Foreskin keratinocyte (primary cell): ENCODE measurements at places on chromosomes 4 and X. TPM values are rescaled to one million over a fixed set of nuclear protein-coding genes. Genes with fewer than 3 reads are reported as not detected.

TMEM156 gene
- total RNA-seq: 0.21 and 0.61 TPM in 2 replicates

STK26 gene
- 37.6 and 38.4 TPM in 2 replicates for total RNA-seq

DNA sequence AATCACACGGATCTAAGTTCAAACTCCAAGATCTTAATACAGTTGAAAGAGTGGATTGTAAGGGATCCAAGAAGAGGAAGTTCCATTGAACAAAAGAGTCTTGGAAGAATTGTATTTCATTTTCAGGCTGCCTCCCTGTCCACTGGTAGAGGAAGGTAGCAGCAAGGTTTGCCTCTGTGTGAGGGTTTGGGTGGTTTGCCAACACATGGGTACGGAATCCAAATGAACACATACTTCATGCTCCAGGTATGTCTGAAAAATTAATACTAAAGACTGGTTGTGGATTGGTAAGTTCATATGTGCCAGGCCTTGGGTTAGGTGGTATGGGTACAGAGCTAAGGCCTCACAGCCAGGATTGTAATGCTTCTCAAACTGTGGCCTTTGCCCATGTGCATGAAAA is 523.6 kb upstream of the BOD1L1 start:
- DNase-seq: peak; percentile 69

DNA sequence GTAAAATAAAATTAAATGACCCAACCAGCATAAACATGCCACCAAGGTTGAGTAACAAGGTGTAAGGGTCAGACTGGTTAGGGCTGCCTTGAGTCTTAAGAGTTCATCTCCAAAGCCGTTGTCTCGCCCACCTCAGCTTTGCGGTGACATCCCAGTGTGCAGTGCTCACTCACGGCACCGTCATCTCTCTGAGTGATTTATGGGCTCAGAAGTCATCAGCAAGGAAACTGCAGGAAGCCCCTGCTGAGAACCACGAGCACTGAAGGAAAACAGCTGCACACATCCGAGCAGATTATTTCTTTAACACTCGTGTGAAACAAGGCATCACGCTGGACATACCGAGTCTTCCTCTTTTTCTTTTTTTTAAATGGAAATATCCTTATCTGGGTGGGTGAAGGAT is 411.1 kb downstream of the TRIML1 start:
- DNase-seq: no peak

DNA sequence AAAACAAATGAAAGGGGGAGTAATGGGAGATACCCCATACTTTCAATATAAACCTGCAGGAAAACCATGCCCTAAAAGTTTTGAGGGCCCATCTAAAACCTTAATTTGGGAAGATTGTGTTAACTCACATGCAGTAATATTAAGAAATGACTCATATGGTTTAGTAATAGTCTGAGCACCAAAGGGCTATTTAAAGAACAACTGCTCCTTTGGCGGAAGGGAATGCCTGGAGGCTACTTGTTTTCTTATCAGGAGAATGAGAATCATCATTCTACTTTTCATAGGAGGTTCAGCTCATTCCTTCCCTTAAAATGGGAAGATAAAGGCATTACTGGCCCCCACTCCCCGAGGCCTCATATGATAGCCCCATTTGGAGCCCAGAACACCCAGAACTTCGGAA is 47.6 kb downstream of the SPIN3 start:
- DNase-seq: peak; percentile 22

GRCh38 chr4:158825433-158826036 is 56.7 kb downstream of the FNIP2 start:
- DNase-seq: no peak

GRCh38 chr4:123235431-123235830 is 161.2 kb upstream of the SPRY1 start:
- no peak for DNase-seq

GRCh38 chr4:126037231-126037630 is 722.5 kb downstream of the FAT4 start:
- no peak for DNase-seq

GRCh38 chrX:66489339-66489738 is 149.5 kb downstream of the EDA2R start:
- DNase-seq: no peak
